ENCODE measurements at places on chromosomes 2 and 18.

DNA sequence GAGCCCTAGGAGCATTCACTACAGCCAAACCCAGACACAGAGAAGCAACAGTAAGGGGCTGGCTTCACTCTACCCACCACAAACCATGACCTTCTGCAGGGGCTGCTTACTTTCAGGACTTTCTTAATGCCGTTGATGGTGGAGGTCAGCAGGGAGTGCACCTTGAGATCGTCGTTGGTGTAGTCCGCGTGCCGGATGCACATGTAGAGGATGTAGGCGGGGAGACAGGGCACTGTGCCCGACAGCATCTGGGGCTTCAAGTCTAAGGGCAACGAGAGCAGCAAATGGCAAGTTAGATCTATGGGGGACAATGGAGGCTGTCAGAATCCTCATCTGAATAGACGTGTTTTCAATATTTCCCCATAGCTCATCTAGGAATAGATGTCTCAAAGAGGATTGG lies 29.8 kb upstream of the ACAA2 start:
- no peaks in the 10 kb centered on the region for H3K27me3 ChIP-seq
- no peak for DNase-seq
- no peak overlapping the region for H3K27ac ChIP-seq
- no peaks in the 10 kb centered on the region for H3K36me3 ChIP-seq
- no peak overlapping the region for H3K4me3 ChIP-seq
- H3K4me1 ChIP-seq = peaks cover 2% of the 10 kb centered on the region

DNA sequence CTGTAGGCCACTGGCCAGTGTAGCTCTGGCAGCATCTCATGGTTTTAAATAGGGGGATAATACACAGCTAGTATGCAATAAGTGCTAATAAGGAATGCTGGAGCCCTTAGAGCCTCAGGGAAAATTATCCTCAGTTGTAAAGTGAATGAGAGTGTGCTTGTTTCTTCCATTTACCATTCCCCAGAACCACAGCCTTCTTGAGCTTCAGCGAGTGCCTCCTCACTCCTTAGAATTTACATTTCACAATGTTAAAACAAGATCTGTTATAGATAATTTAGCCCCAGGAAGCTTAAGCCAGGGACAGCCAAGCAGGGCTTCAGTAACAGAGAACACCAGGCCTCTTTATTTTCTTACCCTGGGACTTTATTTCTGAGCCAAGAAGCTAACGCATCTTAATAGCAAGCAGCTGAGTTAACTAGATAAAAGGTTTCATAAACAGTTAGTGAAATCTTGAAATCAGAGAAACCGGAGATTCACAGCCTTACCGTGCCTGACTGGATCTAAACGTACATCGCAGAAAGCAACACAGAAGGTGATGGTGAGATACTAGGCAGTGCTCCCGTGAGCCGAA lies 535.2 kb downstream of the TDRD15 start:
- DNase-seq = peak; percentile 22
- H3K27ac ChIP-seq = no peak overlapping the region
- H3K27me3 ChIP-seq = no peaks in the 10 kb centered on the region
- no peak overlapping the region for H3K4me3 ChIP-seq
- H3K4me1 ChIP-seq = peaks cover 2% of the 10 kb centered on the region

DNA sequence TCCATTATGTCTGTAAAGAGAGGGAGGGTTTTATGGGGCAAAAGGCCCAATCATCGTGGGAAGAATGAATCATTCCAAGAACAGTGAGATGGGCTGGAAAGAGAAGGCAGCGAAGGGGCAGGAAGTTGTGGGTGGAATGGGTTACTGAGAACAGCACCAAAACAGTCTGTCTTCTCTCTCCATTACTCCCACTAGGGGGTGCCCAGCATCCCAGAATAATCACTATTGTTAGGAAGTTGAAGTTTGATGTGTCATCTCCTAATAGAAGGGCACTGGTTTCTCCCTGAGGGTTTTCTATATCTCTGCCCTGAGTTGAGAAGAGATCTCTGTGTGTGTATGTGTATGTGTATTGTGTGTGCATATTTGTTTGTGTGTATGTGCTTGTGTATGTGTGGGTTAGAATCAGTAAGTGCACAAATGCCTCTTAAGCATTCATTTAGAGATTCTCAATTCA lies 76.6 kb upstream of the MAP4K3 start:
- no peak overlapping the region for H3K4me3 ChIP-seq
- H3K27me3 ChIP-seq = no peaks in the 10 kb centered on the region
- peak overlapping the region; percentile 71 for H3K27ac ChIP-seq

DNA sequence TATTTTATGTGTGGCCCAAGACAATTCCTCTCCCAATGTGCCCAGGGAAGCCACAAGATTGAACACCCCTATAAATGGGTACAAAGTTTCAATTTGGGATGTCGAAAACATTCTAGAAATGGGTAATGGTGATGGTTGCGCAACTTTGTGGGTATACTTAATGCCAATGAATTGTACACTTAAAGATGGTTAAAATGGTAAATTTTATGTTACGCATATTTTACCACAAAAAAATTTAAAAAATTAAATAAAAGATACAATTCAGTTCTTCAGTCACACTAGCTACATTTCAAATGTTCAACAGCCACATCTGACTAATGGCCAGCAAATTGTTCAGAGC lies 34.9 kb downstream of the MYCN start:
- no peak overlapping the region for H3K4me3 ChIP-seq
- H3K36me3 ChIP-seq = no peaks in the 10 kb centered on the region
- no peaks in the 10 kb centered on the region for H3K4me1 ChIP-seq
- H3K27ac ChIP-seq = no peak overlapping the region
- H3K27me3 ChIP-seq = no peaks in the 10 kb centered on the region
- DNase-seq = no peak

- H3K27ac ChIP-seq = no peak overlapping the region
- DNase-seq = no peak
- no peaks in the 10 kb centered on the region for H3K27me3 ChIP-seq
Measured at GRCh38 chr2:177506998-177507397, 114.4 kb downstream of the AGPS start.

DNA sequence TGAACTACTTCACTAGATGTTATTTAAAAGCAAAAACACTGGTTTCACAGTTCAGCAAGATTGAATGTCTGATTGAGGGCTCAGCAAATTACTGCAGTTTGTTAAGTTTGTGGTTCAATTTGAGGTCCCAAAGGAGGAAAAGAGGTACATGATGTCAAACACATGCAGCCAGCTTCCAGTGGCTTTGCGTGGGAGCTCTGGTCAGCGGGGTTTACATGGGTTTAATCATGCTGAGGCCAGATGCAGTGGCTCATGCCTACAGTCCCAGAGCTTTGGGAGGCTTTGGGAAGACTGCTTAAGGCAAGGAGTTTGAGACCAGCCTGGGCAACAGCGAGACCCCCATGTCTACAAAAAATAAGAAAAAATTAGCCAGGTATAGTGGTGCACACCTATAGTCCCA lies 111.5 kb downstream of the MAPK4 start:
- H3K27ac ChIP-seq = no peak overlapping the region
- H3K4me3 ChIP-seq = no peak overlapping the region
- H3K36me3 ChIP-seq = no peaks in the 10 kb centered on the region
- no peak for DNase-seq
- no peaks in the 10 kb centered on the region for H3K4me1 ChIP-seq

DNA sequence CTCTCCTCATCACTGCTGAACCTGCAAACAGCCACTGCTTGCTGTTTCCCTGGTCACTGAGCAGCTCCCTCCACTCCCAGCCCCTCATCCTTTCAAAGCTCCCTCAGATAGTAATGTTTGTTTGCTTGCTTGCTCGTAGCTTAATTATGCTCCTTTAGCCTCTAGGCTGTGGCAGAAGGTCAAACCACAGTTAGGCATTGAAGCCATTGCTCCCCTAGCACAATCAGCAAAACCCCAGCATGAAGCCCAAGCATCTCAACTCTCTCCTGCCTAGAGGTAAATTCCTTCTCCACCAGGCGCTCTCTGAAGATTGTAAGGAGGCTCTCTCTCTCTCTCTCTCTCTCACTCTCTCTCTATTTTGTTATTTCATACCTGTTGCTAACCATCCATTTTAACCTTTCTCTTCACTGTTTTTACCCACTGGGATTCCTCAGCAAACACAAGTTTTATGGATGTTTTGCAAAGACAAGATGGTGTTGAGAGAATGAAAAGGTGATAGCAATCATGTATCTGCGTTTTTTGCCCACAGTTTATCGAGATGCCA lies 135.9 kb upstream of the HNRNPA3 start:
- H3K4me3 ChIP-seq = no peak overlapping the region
- no peak overlapping the region for H3K27ac ChIP-seq
- no peaks in the 10 kb centered on the region for H3K4me1 ChIP-seq
- no peaks in the 10 kb centered on the region for H3K27me3 ChIP-seq
- H3K36me3 ChIP-seq = no peaks in the 10 kb centered on the region

DNA sequence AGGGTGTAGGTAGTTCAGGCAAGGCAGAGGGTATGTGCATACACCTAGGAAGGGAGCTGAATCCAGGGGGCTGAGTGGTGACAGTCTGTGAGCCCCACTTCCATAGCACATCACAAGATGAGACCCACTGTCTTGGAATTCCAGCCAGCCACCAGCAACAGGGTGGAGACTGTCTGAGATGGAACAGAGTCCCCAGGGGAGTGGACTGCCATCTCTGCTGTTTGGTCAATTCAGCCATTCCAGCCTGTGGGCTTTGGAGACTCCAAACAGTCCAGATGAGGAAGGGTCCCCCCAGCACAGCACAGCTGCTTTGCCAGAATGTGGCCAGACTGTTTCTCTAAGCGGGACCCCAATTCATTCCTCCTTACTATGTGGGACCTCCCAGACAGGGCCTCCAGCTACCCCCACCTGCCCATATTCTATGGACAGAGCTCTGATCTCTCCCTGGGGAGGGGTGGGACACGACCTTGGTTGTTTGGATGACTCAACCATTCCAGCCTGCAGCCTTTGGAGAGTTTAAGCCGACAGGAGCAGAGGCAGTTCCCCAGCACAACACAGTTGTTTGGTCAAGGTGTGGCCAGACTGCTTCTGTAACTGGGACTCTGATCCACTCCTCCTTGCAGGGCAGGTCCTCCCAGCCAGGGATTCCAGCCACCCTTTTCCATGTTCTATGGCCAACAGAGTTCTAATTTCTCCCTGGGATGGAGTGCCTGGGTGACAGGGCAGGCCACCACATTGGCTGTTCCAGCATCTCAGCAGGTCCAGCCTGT lies 178.0 kb downstream of the RND3 start:
- H3K36me3 ChIP-seq = no peaks in the 10 kb centered on the region
- no peak overlapping the region for H3K4me3 ChIP-seq
- no peaks in the 10 kb centered on the region for H3K4me1 ChIP-seq
- no peak overlapping the region for H3K27ac ChIP-seq

DNA sequence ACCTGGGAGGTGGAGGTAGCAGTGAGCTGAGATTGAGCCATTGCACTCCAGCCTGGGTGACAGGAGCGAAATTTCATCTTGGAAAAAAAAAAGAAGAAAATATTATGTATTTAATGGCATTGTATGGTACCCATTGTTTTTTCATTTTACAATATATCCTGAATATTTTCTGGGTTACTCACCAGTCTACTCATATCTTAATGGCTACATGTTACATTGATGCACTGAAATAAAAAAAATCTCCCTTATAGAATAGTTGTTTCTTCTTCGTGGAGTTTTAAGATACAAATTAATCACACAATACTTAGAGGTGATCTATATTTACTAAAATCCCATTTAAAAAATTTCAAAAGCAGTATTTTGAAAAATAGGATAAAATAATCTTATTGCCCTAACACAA lies 66.3 kb upstream of the XPO1 start:
- no peaks in the 10 kb centered on the region for H3K27me3 ChIP-seq
- H3K4me3 ChIP-seq = no peak overlapping the region
- no peak for DNase-seq
- no peaks in the 10 kb centered on the region for H3K4me1 ChIP-seq
- H3K27ac ChIP-seq = no peak overlapping the region

DNA sequence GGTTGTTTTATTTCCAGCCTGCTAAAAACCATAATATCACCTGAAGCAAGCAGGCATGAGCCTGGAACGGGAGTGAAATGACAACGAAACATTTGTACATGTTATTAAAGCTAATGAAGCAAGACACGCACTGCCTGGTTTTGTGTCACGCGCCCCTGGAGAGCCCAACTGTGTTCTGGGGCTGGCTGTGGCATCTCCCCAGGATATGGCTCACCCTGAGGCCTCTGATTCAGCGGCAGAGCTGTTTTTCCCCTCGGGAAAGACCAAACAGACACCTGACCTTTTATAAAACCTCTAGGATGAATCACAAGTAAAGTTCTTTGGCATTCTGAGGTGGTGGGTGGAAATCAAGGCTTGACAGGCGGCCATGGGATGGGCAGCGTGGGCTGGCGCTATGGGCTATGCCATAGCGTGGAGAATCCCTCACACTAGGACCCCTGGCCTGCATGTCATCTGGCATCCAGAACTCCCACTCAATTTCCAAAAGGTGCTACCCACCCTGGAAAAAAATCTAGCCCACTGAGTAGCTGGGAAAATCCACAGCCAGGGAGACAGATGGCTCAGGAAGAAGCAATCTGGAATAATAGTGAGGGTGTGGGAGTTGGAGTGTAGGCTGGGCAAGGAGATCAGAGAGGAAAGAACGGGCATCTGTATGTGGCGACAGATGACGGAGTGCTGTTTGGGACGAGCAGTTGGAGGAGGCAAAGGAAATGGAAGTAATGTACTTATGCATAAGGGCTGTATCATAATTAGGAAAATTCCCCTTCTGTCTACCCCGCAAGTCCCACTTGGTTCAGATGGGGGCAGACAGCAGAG lies 262.0 kb downstream of the AFF3 start:
- peak; percentile 96 for DNase-seq
- H3K27me3 ChIP-seq = no peaks in the 10 kb centered on the region
- H3K4me1 ChIP-seq = peaks cover 8% of the 10 kb centered on the region
- H3K27ac ChIP-seq = no peak overlapping the region
- no peaks in the 10 kb centered on the region for H3K36me3 ChIP-seq
- no peak overlapping the region for H3K4me3 ChIP-seq

- H3K27ac ChIP-seq = no peak overlapping the region
- H3K27me3 ChIP-seq = no peaks in the 10 kb centered on the region
Measured at GRCh38 chr2:206474099-206474498, 30.8 kb downstream of the ADAM23 start.

GRCh38 chr2:23590241-23590869 lies 205.4 kb downstream of the KLHL29 start:
- H3K36me3 ChIP-seq = no peaks in the 10 kb centered on the region
- H3K4me1 ChIP-seq = no peaks in the 10 kb centered on the region
- no peak overlapping the region for H3K4me3 ChIP-seq
- no peaks in the 10 kb centered on the region for H3K27me3 ChIP-seq

DNA sequence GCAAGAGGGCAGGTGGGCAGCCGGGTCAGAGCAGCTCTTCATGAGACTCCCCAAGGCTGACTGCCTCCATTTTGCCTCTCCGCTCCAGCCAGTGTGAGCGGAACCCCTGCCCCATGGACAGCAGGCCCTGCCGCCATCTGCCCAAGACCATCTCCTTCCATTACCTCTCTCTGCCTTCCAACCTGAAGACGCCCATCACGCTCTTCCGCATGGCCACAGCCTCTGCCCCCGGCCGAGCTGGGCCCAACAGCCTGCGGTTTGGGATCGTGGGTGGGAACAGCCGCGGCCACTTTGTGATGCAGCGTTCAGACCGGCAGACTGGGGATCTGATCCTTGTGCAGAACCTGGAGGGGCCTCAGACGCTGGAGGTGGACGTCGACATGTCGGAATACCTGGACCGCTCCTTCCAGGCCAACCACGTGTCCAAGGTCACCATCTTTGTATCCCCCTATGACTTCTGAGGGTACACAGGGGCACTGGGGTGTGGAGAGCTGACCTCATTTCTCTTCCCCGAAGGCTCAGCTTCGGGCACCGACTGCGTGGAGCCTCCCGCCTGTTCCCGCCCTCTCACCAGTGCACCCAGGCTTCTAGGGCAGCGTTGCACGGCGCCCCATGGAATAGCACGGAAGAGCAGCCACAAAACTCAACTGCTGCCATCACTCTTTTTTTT lies 49.0 kb downstream of the FBLN7 start:
- no peak for DNase-seq
- no peak overlapping the region for H3K27ac ChIP-seq
- no peak overlapping the region for H3K4me3 ChIP-seq
- H3K27me3 ChIP-seq = no peaks in the 10 kb centered on the region
- no peaks in the 10 kb centered on the region for H3K4me1 ChIP-seq

Data from fibroblast of lung (primary cell).